GM23338 (cell line): ENCODE measurements at places on chromosomes 6 and 20.
A peak's percentile ranks its signal among the peaks of the same experiment; 100 is the strongest.

GRCh38 chr20:41664584-41664983 lies 46.4 kb upstream of the CHD6 start:
- peak; percentile 66 for DNase-seq

DNA sequence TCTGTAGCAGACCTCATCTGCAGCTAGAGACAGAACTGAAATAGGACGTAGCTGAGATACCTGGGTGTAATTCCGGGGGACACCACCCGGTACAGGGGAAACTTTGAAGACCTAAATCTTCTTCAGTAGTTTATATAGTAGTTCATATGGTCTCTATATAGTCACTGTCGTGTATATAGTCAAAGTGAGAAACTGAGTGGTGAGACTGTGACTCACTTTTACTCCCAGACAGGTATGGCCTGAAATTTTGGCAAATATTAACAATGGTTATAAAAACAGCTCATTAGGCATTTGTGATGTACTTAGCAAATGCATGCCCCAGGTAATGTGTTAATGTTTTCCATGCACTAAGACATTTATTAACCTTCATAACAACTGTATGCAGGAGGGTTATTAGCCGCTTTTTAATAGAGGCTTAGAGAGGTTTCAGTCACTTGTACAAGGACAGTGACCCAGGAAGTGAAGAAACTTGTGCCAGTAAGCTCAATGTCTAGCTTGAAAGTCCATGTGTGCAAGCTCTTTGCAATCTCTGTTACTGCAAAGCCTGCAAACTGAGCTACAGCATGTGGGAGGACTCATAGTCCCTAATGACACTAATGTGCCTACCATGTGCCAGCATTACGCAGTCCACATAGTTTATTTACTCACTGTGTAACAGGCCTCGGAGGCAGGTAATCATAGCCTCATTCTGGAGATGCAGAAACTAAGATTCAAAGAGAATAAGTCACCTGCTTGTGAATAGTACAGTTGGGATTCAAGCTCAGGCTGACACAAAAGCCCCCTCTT lies 165.4 kb upstream of the CHD6 start:
- DNase-seq, result no peak

GRCh38 chr6:150751296-150751695 lies 114.2 kb upstream of the MTHFD1L start:
- no peak for DNase-seq

- peak; percentile 7 for DNase-seq
These were observed 49.0 kb upstream of the HTR1E start for GRCh38 chr6:86888301-86888700.

GRCh38 chr6:13593720-13594119 lies 19.3 kb downstream of the SIRT5 start:
- no peak for DNase-seq

DNA sequence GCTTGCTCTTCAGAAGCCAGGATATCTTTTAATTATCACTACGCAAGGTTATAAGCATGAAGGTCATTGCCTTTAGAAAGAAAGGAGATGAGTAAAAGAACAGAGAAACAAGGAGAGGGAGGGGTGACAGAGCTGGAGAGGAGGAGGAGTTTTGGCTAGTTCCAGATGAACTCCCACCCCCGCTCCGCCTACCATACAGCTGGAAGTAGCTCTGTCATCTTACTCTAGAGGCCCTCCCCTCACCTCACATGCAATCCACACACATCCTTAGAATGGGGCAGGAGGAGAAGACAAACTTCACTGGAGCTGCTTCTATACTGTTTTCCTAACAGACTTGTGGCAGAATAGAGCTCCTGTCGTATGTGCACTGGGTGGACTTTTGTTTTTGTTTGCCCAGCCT lies 144.7 kb downstream of the SCML4 start:
- peak; percentile 75 for DNase-seq
